ENCODE measurements at places on chromosomes 4 and X. TPM values are rescaled to one million over a fixed set of nuclear protein-coding genes. Genes with fewer than 3 reads are reported as not detected.

Gene FATE1
- 0.18 TPM for total RNA-seq

Gene IBSP
- not detected for total RNA-seq

Gene KCNE5
- total RNA-seq: 0.92 TPM

Gene SUPT20HL2
- 0.12 TPM for total RNA-seq

Gene SSX4B
- not detected for total RNA-seq

Gene IRF2
- total RNA-seq: 12.0 TPM

Gene DMRTC1
- not detected for total RNA-seq
